ENCODE measurements at places on chromosomes 13 and 19.
A peak's percentile ranks its signal among the peaks of the same experiment; 100 is the strongest.

DNA sequence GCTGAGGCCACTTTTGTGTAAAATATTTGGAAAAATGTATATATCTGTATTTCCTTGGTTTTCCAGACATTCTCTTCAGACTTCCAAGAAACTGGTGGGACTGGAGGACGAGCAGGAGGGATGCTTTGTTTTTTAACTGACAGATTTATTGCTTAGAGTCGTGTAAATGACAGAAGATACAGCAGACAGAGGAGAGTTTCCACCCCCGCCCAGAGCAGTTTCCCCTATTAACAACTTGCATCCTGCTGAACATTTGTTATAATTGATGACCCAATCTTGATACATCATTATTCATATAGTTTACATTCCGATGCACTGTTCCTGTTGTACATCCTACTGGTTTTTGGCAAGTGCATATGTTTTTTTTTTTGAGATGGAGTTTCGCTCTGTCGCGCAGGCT, 7.1 kb upstream of the DOCK6 start:
- peak; percentile 52 for DNase-seq

DNA sequence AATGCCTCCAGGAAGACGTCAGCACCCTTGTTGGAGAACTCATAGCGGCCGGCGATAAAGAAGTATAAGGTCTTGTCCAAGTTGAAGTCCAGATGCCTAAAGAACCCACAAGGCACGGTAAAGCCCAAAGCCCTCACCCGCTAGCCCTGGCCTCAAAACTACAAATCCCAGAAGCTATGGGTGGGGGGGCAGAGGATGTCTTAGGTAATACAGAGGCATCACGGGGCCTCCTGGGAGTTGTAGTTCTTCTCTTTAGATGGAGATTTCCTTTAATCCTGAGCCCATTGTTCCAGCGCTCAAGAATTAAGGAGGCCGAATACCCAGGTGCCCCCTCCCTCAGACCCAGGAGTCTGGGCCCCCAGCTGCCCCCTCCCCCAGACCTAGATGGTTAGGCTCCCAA, 10.8 kb downstream of the GYS1 start:
- DNase-seq: no peak

GRCh38 chr13:58729361-58729760, 1097.8 kb downstream of the PCDH17 start:
- DNase-seq: no peak

DNA sequence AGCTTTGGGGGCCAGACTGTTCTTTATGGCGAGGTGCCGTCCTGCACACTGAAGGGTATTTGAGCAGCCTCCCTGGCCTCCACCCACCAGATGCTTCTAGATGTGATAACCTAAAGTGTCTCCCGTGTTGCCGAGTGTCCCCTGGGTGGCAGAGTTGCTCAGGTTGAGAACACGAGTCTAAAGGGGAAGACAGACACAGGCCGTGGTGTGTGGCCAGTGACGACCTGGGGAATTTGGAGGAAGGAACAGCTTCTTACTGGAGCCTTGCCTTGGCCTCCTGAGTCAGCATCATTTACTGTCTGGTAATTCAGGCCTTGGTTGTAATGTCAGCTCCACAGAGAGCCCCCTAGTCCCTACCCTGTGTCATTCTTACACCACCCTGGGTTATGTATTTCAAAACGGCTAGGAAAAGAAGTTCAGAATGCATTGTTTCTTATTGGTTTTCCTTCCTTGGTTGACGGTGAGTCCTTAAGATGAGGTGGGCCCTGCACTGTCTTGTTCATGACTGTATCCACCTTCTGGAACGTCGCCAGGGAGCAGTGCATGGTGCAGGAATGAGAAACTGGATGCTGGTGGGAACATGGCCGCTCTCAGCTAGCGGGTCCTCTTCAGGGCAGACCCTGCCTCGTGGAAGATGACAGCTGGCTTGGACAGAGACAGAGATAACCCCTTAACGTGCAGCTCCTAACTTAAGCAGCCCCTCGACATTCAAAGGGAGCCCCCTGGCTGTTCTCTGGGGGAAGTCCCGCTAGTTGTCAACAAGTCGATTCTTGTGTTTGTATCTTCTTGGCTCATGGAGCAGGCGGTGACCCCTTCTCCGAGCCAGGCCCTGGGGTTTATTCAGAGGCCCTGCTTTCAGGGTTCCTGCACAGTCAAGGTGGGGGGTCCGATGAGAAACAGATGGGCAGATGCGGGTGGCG, 7.2 kb downstream of the SIN3B start:
- peak; percentile 32 for DNase-seq

DNA sequence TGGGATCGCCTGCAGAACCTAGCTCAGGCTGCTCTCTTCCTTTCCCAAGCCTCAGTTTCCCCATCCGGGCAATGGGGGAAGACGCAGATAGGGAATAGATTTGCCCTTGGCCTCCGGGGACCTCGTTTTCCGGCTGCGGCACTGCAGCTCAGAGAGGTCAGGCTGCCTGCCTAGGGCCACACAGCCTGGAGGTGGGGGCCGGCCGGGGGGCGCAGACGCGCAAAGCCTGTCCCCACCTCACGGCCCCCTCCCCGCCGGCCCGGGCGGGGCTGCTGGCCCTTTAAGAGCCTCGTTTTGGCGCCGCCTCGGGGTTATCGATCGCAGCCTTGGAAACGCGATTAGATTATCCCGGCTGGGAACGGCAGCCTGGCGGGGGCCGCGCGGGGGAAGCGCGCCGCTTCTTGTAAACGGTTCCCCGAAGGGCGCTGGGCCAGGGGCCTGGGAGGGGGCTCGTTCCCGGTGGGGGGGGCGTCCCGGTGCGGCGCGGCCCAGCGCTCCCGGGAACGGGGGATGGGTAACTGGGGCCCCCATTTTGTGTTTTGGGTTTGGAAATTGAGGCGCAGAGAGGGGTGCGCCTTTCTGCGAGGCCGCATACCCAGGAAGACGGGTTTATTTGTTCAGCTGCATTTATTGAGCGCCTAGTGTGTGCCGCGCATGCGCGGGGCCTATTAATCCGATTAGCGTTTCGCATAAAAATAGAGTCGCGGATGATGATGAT, 23.4 kb upstream of the TCF3 start:
- DNase-seq: no peak

DNA sequence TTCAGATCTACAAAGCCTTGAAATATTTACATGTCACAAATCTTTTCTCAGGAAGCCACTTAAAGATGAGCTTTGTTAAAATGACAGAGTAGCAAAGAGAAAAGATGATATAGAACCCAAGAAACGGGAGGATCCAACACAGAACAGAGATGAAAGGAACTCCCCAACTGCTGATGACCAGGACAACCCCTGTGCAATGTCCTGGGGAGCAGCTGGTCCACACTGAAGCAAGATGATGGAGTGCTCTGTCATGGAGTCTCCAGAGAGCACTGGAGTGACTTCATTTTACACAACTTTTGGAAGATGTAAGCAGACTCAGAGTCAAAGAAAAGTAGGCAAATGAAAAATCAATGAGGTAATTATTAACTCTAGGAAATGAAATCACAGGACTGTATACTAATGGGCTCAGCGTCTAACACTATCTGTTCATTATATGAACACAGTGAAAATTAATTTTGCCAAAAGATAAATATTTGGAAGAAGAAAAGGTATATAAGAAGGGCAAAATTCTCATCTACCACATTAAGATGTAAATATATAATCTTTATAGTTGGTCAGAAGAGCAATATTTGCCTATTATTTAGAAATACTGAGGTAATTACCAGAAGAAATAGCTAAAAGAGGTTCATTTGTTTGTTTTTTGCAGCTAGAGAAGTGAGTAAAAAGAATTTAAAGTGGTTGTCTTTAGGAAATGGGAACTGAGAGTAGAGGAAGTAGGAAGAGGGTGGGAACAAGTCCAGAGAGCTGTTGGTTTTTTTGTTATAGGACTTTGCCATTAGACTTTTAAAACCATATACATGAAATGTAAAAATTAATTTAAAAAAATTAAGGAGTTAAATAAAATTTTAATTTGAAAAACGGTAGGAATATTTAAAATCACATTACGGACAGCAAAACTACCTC, 30.5 kb downstream of the MTRF1 start:
- DNase-seq: no peak

DNA sequence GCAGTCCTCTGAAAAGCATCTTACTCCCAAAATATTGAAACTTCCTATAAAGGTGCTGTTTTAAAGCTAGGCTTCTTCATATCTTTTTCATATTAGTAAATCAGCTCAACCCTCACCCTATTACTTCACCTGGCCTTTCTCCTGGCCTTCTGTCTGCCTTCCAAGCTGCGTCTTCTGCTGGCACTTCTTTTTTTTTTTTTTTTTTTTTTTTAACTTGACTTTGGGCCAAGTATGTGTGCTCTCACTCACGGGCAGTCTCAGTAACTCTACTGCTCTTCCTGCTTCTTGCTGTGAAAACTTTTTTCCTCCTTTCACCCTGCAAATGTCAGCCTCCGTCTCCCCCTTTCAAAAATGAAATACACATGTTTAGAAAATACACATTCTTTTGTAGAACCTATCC, 41.2 kb upstream of the KCTD4 start:
- DNase-seq: peak; percentile 80

DNA sequence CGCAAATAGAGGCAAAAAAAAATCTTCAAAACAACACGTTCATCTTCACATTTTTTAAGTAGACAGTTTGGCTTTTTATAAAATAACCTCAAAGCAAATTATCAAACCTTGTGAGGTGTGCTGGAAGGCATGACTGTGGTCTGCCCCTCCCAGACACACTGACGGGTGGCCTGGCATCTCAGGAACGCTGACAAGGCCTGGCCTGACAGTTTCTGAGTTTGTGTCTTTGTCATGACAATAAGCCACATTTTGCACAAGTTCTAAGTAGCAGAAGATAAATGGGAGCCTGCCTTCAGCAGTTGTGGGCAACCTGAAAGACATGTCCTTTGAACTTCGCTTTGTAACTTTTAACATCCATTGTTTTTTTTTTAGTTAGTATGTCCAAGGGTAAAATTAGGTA, 38.5 kb downstream of the SOX21 start:
- no peak for DNase-seq

GRCh38 chr13:58908019-58908679, 1255.6 kb downstream of the DIAPH3 start:
- no peak for DNase-seq

GRCh38 chr13:47798906-47799305, 202.2 kb downstream of the SUCLA2 start:
- peak; percentile 7 for DNase-seq

GRCh38 chr19:49340069-49340864, 5.1 kb downstream of the CD37 start:
- DNase-seq: peak; percentile 11

GRCh38 chr13:59734393-59734792, 429.3 kb downstream of the DIAPH3 start:
- DNase-seq: no peak

- DNase-seq: peak; percentile 6
Observed at GRCh38 chr19:52536448-52536800, 9.0 kb downstream of the ZNF808 start.

DNA sequence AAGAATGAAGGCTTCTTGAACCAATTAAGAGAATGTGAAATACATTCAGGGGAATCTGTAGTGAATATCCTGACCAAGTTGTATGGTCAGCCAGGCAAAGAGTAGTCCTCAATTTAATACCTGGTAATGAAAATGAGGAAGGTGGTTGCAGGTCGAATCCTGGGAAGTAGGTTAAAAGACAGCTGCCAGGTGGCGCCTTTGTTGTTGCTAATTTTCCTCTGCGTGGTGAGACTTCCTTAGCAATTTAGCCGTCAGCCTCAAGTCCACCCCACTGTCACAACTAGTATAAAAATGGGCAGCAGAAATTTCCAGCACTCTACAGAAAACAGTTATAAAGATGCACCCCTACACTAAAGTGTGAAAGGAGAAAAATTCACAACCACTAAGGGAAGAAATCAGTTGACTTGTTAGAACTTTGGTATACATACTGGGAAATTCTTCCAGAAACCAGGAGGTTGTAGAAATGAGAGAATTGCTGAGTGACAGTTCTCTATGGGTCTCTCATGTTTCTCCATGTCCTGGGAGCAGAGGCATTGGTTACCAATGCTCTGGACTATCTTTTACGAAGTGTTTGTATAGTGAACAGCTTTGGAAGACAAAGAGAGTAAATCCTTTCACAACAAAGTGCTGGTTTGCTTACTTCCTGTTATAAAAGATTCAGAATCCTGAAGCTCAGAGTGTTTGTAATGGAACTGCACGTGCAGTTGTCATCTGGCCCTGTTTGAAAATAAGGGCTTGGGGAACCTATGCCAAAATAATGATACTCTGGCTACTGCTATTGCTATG, 235.9 kb downstream of the NHLRC3 start:
- peak; percentile 14 for DNase-seq

- no peak for DNase-seq
Observed at GRCh38 chr19:29952646-29953045, 10.6 kb downstream of the URI1 start.

DNA sequence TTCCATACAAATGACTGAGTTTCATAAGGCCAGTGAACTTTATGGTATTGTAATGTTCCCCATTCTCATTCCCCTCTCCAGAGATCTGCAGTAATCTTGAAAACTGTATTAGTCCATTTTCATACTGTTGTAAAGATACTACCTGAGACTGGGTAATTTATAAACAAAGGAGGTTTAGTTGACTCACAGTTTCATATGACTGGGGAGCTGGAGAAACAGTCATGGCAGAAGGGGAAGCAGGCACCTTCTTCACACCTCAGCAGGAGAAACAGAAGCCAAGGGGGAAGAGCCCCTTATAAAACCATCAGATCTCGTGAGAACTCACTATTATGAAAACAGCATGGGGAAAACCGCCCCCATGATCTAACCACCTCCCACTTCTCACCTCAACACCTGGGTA, 318.7 kb upstream of the KLF12 start:
- no peak for DNase-seq

- no peak for DNase-seq
Observed at GRCh38 chr13:111906306-111906705, 160.6 kb upstream of the SOX1 start.

GRCh38 chr13:98239162-98240076, 62.4 kb upstream of the RNF113B start:
- DNase-seq: no peak

- no peak for DNase-seq
Observed at GRCh38 chr13:42413484-42413815, 141.5 kb downstream of the AKAP11 start.

DNA sequence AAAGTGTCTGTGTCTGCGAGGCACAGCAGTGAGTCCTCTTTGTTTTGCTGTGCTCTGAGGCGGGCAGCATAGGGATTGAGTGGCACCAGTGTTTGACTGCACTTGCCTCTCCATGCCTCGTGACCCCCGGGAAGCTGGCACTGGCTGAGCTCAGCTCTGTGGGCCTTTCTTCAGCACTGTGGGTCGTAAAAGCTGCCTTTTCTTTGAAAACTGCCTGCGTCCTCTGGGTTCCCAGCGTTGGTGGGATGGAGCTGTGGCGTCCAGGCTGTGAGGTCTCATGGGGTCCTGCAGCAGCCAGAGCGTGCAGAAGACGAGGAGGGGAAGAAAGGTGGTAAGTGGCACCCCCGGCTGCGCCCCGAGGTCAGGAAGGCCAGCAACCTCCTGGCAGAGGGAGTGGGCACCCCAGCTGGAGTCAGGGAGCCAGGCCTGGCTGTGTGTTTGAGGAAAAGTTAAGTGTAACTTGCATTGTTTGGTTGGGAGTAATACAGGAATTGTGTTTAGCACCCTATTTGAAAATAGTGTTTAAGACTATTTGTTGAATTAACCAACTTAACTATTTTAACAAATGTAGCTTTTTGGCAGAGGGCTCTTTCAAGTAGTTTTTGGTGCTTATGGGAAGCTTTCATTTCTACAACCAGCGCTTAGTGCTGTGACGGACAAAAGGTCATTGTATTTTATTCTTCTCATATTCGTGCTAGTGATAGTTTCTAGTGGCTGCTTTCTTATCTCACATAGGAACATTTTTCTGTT, 79.3 kb upstream of the TEX29 start:
- no peak for DNase-seq
